Stimulated activated naive CD8-positive, alpha-beta T cell treated with anti-CD3 and anti-CD28 coated beads, Interleukin-15, Interleukin-2, amounts not matched to agents 100 U/mL and 50 U/mL, for 24 hours (primary cell): ENCODE measurements at places on chromosomes 13 and 19.

DNA sequence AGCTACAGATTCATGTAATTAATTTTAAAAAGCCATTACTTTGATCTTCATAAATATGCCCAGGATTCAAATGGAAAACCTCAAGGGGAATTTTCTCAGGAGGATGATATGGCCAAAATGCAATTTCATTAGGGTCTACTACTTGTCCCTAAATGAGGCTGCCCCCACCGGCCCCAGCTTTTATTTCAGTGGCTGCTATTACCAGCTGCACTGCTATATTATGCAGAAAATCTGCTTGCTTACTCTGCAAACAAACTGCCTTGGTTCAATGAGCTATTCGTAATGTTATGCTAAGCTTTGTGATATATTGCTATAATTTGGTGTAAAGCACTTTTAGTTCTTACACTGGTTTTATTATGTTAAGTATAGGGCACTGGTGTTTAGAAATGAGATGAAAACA, 137.3 kb upstream of the TMTC4 start:
- no peak for DNase-seq

- no peak for DNase-seq
Observed at GRCh38 chr13:100872761-100873160, 198.2 kb upstream of the TMTC4 start.

GRCh38 chr19:2578391-2578890, 102.5 kb downstream of the GADD45B start:
- DNase-seq: no peak

GRCh38 chr19:52880895-52881389, 16.5 kb downstream of the ZNF320 start:
- no peak for DNase-seq
